CD4-positive, alpha-beta memory T cell (primary cell): ENCODE measurements at places on chromosomes 3 and 15. TPM values are rescaled to one million over a fixed set of nuclear protein-coding genes. Genes with fewer than 3 reads are reported as not detected.

GRCh38 chr15:75036212-75036616 lies 12.8 kb downstream of the PPCDC start:
- H3K36me3 ChIP-seq: no peaks in the 10 kb centered on the region
- no peak for DNase-seq
- H3K27me3 ChIP-seq: no peaks in the 10 kb centered on the region
- H3K27ac ChIP-seq: no peak overlapping the region
- H3K4me1 ChIP-seq: no peaks in the 10 kb centered on the region

DNA sequence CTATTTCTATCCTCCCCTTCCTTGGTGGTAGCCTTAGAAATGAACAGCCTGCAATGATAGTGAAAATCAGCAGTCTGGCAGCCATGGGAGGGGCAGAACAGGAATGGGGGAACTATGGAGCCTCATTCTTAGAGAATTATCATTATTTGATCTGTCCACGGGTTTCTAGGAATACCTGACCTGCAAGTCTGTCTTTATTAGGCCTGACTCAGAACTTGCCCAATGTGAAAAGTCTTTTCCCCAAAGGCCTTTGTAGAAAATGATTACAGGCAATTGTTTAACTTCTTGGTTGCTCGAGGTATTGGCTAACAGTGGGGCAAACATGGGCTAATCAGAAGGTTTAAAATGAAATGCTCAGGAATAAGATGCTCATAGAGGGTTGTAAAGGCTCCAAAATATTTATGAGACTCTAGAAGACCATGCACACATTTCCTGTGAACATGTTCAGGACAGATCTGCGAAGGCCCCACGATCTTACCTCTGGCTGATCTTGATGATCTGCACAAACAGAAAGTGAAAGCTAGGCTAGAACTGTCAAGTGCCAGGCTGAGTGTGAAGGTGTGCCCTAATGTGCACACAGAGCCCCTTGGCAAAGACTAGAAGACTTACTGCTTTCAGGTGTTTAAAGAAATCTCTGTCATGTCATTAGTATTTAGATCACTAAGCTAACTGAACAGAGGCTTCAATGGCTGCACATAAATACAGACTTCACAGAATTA lies 39.6 kb upstream of the LAMP3 start:
- peak; percentile 24 for DNase-seq
- H3K36me3 ChIP-seq: no peaks in the 10 kb centered on the region
- H3K27me3 ChIP-seq: no peaks in the 10 kb centered on the region
- H3K4me1 ChIP-seq: peaks cover 16% of the 10 kb centered on the region
- peak overlapping the region; percentile 10 for H3K4me3 ChIP-seq
- no peak overlapping the region for H3K27ac ChIP-seq

DNA sequence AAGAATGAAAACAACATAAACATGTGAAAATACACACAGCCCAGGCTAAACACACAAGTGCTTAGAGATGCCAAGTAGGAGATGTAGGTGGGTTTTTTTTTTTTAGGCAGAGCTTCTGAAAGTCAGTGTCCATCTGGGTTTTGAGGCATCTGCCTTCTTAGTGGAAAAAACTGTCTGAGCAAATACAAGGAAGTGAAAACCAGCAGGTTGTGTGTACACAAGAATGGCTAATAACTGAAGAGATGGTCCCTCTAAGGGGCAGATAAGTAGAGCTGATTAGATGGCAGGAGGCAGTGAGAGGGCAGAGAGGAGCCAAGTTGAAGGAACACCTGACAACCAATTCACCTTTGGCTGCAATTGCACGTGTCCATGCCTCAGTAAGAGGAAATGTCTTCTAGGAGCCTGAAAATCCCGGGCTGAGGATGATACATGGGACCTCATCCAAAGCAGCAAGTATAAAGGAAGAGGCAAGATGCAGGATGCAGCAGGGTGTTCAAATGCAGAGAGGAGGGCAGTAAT lies 34.9 kb downstream of the CYP19A1 start:
- H3K4me1 ChIP-seq: no peaks in the 10 kb centered on the region
- no peaks in the 10 kb centered on the region for H3K36me3 ChIP-seq
- no peak for DNase-seq
- no peak overlapping the region for H3K4me3 ChIP-seq
- H3K27me3 ChIP-seq: no peaks in the 10 kb centered on the region

DNA sequence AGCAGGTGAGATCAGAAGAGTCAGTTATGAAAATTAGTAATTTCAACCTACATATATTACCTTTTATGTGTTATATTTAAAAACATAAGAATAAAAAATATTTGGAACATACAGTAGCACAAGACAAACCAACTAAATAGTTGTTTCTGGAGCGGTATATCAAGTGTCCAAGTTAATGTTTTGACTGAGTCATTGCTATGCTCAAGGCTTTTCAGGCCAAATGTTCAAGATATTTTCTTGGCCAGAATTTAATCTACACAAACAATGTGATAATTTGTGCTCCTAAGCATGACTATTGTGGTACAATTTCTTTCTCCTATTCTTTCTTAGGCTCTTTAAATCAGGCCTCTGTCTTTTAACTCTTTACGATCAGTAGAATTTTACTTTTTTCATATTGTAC lies 412.4 kb downstream of the RAP2B start:
- no peaks in the 10 kb centered on the region for H3K36me3 ChIP-seq
- no peak overlapping the region for H3K4me3 ChIP-seq
- DNase-seq: no peak
- no peaks in the 10 kb centered on the region for H3K27me3 ChIP-seq
- no peak overlapping the region for H3K27ac ChIP-seq

DNA sequence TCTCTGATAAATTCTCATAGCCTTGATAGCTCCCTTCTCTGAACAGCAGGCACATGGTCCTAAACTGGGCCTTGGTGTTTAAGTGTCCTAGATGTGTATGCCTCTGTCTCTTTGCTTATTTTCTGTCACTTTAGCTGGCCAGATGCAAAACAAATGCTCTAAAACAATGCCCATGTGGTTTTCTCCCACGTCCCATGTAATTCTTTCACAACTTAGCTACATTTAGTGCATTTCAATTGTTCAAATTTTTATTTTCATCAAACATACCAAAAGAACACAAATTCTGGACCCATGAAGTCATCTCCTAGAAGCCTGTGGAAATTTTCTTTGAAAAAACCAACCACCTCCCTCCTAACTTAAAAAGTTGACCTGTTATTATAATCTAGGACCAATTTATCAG lies 491.3 kb upstream of the AGTR1 start:
- no peak for DNase-seq
- no peak overlapping the region for H3K27ac ChIP-seq
- H3K36me3 ChIP-seq: no peaks in the 10 kb centered on the region
- H3K4me1 ChIP-seq: no peaks in the 10 kb centered on the region

DNA sequence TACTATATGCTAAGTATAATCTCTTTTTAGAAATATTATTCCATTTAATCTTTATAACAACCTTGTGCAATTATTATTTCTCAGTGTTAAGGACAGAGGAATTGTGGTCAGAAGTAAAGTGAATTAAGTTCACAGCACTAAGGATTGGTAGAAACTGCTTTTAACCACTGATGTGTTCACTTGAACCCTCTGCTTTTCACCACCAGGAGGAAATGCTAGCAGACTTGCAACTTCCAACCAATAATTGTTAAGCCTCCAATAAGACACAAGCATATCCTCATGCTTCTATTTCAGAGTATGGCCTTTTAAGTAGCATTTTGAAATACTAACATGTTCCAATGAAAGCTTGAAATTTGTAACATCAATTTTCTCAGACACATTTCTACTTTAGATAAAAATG lies 527.4 kb downstream of the SI start:
- H3K27me3 ChIP-seq: no peaks in the 10 kb centered on the region
- H3K36me3 ChIP-seq: no peaks in the 10 kb centered on the region
- no peak overlapping the region for H3K4me3 ChIP-seq
- no peak overlapping the region for H3K27ac ChIP-seq
- no peak for DNase-seq

DNA sequence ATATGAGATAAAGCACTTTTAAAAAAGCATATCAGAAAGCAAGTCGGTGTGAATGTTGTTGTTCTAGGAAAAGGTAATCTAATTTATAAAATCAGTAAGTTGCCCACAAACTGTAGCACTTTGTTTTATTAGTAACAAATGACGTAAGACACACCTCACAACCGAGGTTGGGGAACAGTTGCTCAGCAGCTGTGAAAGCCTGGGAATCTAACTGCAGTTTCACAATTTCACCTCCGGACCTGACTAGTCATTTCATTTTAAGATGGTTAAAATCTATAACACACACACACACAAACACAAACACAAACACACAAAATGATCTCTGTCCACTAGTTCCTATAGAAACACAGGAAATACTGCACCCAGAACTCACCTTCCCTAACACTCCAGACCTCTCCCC lies 406.7 kb upstream of the NR2F2 start:
- no peak overlapping the region for H3K4me3 ChIP-seq
- DNase-seq: no peak
- no peaks in the 10 kb centered on the region for H3K4me1 ChIP-seq
- H3K36me3 ChIP-seq: no peaks in the 10 kb centered on the region
- no peaks in the 10 kb centered on the region for H3K27me3 ChIP-seq

- no peaks in the 10 kb centered on the region for H3K36me3 ChIP-seq
- no peak for DNase-seq
- no peak overlapping the region for H3K4me3 ChIP-seq
- H3K27me3 ChIP-seq: peaks cover 7% of the 10 kb centered on the region
Observed at GRCh38 chr3:165192610-165193192, 3.5 kb downstream of the SLITRK3 start.

DNA sequence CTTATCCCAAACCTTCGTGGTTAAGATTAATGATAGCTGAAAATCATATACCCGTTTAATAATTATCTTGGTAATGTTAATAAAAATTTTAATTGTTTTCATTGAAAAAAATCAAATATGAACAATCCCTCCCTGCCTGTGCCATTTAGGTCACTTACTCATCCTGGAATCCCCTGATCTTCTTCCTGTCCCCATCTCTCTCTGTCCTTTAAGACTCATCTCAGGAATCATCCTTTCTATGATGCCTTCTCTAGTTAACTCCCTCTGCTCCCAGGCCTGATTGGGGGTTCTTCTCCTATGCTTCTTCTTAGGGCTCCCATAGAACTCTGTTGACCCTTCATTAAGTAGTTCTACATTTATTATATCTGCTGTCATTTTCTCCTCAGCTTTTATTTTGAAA lies 91.6 kb downstream of the MBNL1 start:
- no peak overlapping the region for H3K4me3 ChIP-seq
- no peak for DNase-seq
- no peak overlapping the region for H3K27ac ChIP-seq
- H3K36me3 ChIP-seq: no peaks in the 10 kb centered on the region
- peaks cover 77% of the 10 kb centered on the region for H3K4me1 ChIP-seq
- no peaks in the 10 kb centered on the region for H3K27me3 ChIP-seq

DNA sequence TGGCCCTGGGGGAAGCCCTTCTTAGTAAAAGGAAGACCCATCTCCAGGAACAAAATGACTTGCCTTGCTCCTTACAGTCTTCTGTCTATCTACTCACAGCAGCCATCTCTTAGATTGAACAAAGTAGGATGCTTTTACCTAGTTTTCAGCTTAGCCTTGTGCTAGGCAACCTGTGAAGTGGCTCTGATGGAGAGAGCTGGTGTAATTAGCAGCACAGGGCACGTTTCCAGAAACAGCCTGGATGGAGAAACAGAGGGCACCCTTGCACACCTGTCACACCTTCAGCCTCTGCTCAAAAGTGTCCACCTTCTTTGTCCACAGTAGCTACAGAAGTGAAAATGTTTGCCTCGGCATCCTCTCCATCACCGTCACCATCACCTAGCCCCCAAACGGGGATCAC lies 292.9 kb downstream of the RORA start:
- peaks cover 14% of the 10 kb centered on the region for H3K4me1 ChIP-seq
- H3K36me3 ChIP-seq: no peaks in the 10 kb centered on the region
- H3K4me3 ChIP-seq: no peak overlapping the region
- no peaks in the 10 kb centered on the region for H3K27me3 ChIP-seq

The PPP1R14D gene
- not detected for total RNA-seq

The CORO2B gene
- not detected for total RNA-seq

The SPATA12 gene
- total RNA-seq: not detected

The UTS2B gene
- total RNA-seq: not detected

The PAK6 gene
- 0.67 TPM for total RNA-seq

The COL6A6 gene
- not detected for total RNA-seq
